ENCODE measurements at places on chromosomes 3 and 15.

DNA sequence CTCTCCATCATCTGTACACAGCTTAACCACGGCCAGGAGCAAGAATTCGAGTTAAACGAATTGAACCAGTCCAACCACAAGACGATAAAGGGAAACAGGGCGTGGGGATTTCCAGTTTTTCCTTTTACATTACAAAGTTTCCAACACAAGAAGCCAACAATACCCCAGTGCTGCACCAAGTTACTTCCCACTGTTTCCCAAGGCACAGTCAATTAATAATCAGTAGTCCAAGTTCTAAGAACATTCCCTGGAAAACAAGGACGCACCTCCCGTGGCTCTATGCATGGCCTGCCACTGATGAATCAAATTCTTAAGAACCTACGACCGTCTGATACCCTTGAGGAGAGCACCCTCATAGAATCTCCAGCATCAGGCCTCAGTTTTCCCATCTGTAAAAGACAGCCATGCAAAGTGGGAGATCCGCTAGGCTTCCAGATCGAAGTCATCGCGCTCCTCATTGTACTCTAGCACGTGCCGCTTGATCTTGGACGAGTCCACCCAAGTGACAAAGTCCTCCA lies 774 bp downstream of the IMP3 start:
- DNase-seq: peak; percentile 32

DNA sequence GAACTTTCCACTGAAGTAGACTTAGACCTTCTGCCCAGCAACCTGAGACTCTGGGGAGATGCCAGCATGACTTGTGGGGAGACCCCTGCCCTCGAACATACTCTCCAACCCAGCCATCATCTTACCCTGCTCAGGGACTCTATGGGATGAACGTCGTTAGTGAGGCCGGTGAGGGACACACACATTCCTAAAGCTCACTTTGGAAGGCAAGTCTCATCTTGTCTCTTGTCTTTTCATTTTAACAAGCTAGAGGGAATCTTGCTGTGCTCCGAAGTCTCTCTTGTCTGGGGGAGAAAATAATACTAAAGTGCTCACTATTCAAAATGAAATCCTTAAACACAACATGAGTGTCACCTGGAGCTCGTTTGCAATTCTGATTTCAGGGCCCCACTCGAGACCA lies 239.5 kb upstream of the HES1 start:
- no peak for DNase-seq

- no peak for DNase-seq
Observed at GRCh38 chr3:185361920-185362319, 1.0 kb upstream of the MAP3K13 start.

DNA sequence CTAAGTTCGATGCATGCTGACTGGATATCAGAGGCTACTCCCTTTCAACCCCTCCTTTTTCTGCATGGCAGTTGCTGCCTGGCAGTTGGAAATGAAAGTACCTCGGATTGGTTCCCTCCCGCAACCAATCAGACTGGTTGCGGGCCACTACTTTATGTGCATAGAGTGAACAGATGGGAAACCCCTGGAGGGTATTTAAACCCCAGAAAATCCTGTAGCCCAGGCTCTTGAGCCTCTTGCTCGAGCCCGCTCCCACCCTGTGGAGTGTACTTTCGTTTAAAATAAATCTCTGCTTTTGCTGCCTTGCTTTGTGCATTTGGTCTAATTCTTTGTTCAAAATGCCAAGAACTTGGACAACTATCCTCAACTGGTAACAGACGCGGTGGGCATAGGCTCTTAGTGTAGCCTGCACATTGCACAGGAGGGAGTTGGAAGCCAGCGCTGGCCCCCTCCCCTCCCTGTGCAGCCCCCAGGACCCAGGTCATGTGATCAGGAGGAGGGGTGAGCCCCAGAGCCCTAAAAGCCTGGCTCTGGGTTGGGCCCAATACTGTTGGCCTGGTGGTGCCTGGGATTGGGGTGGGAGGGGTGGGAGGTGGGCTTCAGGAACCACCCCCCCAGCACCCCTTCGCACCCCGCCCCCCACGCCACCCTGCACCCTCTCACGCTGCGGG lies 26.8 kb downstream of the RHCG start:
- DNase-seq: no peak

GRCh38 chr3:182118066-182118465 lies 406.3 kb downstream of the SOX2 start:
- DNase-seq: no peak

DNA sequence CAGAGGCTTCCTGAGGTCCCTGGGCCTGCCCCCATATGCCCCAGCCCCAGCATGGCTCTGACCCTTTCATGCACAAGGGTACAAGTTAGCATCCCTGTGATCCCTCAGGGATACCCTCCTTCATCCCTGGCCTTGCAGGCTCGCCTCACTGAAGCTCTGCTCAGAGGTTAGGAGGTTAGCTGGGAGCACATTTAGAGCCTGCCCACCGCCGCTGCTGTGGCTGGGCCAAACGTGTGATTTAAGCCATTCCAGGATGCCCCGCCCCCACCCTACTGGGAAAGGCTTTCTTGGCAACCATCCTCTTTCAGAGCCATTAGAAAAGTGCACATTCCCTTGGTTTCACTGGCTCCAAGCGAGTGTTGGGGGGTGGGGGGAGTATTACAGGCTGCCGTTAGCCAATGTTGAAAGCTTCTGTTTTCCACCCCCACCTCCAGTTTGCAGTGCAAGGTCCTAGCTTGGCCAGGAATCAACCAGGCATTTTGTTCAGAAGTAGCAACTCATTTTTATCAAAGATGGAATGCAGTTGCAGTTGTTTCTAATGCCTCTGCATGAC lies 6.3 kb upstream of the HES1 start:
- DNase-seq: no peak

DNA sequence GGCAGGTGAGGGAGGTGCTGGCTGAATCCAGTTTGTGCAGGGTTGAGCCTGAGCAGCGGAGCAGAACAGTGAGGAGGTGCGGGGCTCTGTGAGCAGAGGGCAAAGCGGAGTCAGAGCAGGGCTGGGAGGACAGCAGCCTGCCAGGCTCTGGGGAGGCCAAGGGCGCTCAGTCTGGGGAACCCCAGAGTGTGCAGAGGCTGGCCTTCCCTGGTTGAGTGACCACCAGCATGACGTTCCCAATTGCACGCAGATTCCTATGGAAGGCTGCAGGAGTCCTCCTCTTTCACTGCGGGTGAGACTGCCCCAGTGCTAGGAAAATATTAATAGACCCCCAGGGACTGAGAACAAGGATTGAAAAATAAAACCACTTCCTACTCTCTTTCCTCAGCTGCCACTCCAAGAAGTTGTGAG lies 13.2 kb downstream of the MRAS start:
- DNase-seq: no peak

GRCh38 chr3:193599393-193599792 lies 6.4 kb downstream of the OPA1 start:
- no peak for DNase-seq

DNA sequence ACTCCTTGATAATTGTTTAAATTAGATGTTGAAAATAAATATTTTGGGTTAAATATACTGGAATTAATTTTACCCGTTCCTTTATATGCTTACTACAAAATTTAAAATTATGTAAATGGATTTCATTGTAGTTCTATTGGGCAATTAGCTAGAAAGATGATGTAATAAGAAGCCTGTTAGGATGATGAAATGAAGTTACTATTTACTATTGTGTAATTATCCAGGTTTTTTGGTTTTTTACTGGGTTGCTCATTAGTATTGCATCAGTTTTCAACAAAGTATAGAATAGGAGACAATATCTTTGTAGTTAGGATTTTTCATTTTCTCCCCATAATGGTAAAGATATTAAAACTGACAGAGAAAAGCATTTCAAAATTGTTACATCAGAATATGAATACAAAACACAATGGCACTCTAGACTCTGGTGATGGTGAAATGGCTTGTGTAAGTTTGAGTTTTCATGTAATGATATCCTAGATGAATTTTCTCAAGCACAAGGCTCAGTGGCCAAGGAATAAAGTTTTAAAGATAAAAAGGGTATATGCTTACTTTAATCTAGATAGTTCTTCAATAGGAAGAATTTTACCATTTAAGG lies 222.0 kb downstream of the P3H2 start:
- no peak for DNase-seq

GRCh38 chr15:62886431-62887071 lies 156.0 kb upstream of the TPM1 start:
- no peak for DNase-seq

- no peak for DNase-seq
Observed at GRCh38 chr3:63479661-63480035, 172.8 kb upstream of the SNTN start.

DNA sequence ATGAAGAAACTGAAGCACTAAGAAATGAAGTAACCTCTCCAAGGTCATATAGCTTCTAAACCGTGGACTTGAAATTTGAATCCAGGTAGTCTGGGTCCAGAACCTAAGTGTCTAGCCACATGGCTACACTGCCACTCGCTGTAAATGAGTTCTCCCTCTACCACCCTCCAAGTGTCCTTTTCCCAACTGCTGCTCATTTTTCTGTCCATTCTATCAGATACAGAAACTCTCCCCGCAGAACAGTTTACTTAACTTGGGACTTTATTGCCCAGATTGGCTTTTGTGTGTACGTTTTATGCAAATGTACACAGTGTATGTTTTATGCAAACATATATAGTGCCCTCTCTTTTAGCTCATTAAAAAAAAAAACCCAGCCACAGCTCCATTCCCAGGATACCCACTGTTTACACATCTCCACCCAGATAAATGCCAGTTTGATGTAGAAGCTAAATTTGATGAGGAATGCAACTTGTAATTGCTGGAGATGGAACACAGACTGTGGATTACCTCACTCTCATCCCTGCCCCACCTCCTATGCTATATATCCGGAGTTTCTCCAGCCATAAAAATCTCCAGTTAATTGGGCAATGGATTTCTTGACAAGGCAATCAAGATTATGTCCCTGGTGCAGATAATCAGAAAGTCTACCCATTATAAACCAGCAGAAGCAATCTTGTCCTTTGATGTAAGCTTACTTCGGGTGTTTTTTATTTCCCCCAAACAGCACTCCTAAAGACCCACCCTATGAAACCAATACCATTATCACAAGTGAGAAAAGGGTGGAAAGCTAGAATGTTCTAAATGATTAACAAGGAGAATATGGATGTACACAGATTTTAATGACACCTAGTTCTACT lies 42.0 kb downstream of the THBS1 start:
- DNase-seq: no peak

GRCh38 chr3:7683426-7683825 lies 818.2 kb upstream of the LMCD1 start:
- no peak for DNase-seq

DNA sequence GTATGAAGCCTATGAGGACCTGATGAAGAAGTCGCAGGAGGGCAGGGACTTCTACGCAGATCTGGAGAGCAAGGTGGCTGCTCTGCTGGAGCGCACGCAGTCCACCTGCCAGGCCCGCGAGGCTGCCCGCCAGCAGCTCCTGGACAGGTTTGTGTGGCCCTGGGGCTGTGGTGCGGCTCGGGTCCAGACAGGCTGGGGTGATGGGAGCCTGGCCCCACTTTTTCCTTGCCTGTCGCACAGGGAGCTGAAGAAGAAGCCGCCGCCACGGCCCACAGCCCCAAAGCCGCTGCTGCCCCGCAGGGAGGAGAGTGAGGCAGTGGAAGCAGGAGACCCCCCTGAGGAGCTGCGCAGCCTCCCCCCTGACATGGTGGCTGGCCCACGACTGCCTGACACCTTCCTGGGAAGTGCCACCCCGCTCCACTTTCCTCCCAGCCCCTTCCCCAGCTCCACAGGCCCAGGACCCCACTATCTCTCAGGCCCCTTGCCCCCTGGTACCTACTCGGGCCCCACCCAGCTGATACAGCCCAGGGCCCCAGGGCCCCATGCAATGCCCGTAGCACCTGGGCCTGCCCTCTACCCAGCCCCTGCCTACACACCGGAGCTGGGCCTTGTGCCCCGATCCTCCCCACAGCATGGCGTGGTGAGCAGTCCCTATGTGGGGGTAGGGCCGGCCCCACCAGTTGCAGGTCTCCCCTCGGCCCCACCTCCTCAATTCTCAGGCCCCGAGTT lies 29.0 kb downstream of the PTPN23 start:
- no peak for DNase-seq

GRCh38 chr3:14188041-14188754 lies 9.6 kb downstream of the LSM3 start:
- no peak for DNase-seq

Measured in CD4-positive, alpha-beta T cell treated with Interleukin-2 at 100 ng/mL for 4 hours (primary cell).